Activated T-cell treated with anti-CD3 and anti-CD28 coated beads, Interleukin-2, amount 50 U/mL, for 48 hours (primary cell): ENCODE measurements at places on chromosomes 7 and 10.

DNA sequence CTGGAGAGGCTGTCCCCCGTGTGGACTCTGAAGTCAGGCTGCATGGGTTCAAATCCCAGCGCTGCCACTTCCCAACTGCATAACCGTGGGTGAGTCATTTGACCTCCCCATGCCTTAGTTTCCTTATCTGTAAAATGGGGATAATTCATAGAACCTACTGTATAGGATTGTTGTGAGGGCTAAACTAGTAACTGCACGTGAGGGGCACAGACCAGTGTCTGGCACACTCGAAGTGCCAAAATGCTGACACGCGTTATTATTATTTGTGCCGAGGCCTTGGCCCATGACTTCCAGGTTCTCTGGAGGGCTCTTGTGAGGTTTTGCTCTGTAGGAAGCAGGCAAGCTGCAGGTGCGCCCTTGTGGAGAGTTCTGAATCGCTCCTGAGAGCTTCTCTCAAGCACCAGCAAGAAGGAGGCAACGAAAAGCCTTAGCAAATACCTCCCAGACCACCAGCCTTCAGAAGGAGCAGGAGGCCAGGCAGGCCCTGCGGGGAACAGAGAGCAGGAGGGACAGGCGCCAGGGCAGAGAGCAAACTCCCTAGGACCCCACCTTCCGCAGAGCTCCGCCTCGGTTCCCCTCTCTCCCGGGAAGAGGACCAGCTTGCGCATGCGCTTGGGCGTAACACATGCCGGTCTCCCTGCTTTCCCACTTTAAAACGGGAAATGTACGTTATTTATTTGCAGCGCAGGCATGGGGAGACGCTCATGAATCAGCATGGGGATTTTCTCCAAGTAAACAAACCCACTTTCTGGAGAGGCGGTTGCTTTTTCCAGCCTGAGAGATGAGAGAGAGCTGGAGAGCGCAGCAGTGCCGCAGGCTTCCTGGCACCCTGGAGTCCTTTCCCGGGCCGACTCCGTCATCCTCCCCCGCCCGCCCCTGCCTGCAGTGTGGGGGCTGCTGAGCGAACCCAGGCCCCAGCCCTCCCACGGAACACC is 39.6 kb downstream of the SORCS3 start:
- DNase-seq, result no peak

GRCh38 chr10:504121-504611 is 185.3 kb downstream of the DIP2C start:
- no peak for DNase-seq

DNA sequence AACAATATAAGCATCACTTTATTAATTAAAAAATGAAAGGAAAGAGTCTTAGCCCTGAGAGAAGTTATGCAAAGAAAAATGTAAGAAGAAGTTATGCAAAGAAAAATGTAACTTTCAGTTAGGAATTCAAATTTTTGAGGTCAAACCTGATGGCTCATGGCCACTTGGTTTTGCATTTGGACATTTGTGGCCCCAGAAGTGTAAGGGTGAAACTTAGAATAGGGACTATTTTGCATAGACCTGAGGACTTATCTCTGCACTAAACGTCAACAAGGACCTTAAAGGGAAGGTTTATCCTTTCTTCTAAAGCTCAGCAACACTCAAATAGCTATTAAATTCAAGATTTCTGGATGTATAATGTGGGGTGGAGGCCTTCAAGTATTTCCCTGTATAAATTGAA is 724.5 kb upstream of the POT1 start:
- DNase-seq, result no peak

DNA sequence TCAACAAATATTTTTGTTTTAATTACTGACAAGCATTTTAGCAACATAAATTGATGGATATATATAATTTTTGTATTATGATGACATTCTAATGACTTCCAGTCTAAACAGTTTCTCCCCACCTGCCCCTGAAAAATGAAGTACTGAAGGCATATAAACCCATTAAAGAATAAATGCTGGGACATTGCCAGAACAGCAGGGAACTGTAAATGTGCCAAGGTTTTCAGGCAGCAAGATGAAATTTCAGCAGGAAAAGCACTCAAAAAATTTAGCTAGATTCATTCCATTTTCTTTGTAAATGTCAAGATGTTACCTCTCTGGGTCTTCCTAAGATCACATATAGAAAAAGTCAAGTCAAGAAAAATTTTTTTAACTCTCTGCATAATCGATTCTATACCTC is 11.0 kb upstream of the TLL2 start:
- DNase-seq, result no peak

DNA sequence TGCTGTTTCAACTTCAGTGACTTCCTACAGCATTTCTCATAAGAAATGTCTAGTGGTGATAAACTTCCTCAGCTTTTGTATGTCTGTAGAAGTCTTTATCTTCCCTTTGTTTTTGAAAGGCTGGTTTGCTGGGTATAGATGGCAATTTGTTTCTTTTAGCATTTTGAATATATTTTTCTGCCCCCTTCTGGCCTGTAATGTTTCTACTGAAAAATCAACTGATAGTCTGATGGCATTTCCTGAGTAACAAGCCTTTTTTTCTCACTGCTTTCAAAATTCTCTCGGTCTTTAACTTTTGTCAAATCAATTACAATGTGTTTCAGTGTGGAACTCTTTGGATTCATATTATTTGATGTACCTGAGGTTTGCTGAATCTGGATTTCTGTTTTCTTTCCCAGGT is 487.1 kb downstream of the ATRNL1 start:
- no peak for DNase-seq

- DNase-seq, result no peak
These were observed 709.3 kb upstream of the AUTS2 start for GRCh38 chr7:68888971-68889385.

DNA sequence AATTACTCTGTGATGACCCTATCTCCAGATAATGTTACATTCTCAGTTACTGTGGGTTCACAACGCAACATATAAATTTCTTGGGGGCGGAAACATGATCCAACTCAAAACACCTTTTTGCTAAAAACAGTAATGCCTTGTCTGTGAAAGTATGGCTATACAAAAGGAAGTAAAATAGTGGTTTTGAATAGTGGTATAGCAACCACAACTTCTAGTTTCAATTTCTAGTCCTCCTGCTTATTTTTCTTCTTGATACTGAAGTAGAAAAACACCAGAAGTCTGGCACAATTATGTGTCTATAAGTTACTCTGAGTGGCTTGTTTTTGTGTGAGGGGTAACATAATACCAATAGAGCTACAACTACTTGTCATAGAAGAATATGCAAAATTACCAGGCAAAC is 21.5 kb upstream of the ZNF800 start:
- DNase-seq, result no peak

- no peak for DNase-seq
These were observed 874 bp downstream of the CISD1 start for GRCh38 chr10:58269782-58270290.

DNA sequence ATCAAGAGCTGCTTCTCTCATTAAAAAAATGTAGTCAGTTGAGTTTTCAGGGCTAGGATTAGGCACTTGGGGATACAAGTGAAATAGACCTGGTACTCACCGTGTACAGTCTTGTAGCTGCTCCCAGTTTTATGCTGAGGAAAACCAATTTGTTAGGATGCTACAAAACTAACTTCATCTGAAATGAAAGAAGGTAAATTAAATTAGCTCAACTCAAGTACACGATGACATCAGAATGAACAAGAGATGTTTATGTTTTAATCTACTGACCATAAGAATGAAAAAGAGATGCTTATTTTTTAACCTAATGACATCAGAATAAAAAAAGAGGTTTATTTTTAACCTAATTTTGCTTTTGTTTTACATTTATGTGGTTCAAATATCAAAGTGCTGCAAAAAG is 73.7 kb downstream of the AP3M1 start:
- no peak for DNase-seq

DNA sequence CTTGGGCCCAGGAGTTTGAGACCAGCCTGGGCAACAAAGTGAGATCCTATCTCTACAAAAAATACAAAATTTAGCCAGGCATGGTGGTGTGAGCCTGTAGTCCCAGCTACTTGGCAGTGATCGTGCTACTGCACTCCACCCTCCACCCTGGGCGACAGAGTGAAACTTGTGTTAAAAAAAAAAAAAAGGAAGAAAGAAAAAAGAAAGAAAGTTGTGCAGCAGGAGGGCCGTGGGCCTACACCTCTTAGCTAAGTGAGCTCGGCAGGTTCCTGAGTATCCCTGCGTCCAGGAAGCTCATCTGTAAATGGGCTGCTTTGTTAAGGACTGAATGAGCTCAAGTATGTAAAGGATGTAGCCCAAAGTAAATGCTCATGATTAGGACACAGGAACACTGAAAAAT is 155.0 kb downstream of the RNF216 start:
- no peak for DNase-seq

GRCh38 chr7:38448054-38448453 is 174.6 kb upstream of the TARP start:
- no peak for DNase-seq

- no peak for DNase-seq
These were observed 5.9 kb downstream of the DIP2C start for GRCh38 chr10:683448-684071.

DNA sequence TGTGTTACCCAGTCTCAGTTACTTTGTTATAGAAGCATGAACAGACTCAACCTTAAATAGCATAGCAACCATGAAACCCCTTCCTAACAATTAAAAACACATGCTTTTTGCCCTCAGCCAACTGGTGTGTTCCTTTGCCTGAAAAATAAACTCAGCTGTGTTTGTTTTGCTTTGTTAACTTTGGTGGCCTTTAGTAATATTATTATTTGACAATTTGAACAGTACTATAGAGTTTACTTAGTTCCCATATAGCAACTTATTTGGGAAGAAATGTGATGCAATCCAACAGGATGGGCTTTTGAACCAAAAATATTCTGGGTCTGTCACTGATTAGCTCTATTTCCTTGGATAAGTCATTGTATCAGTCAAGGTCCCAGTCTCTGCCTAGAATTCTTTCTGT is 22.5 kb upstream of the MKLN1 start:
- no peak for DNase-seq

DNA sequence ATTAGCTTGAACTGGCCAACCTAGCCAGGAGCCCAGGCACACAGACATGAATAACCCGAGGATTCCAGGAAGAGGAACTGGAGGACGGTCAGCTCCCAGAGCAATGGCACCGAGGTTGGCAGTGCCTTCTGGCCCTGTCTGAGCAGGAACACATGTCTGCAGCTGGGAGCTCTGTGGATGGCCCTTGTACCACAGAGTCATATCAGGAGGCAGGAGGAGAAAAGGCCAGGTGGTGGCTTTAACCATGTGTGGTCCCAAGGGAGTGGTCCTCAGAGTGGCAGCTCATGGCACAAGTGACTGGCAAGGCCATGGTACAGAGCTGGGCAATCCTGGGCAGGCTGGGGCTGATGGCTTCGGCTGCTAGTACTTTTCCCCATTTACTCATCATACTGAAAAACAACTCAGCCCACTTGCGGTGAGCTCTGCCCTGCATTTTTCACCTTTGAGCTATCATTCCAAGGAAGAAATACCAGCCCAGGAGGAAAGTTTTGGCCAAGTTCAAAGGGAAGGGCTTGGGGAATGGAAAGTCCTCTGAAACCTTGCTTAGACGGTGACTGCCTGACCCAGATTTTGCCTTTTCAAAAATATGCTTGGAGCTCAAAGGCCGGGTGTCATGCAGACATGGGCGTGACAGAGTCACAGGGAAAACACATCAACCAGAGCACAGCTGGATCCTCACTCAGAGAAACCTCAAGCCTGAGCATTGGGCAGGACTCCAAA is 25.7 kb upstream of the LOXL4 start:
- DNase-seq, result no peak

GRCh38 chr10:88883448-88883809 is 3.4 kb downstream of the STAMBPL1 start:
- no peak for DNase-seq

GRCh38 chr10:132904181-132904813 is 38.1 kb downstream of the CFAP46 start:
- peak; percentile 69 for DNase-seq

- no peak for DNase-seq
These were observed 41.4 kb downstream of the TOMM7 start for GRCh38 chr7:22781230-22781711.

DNA sequence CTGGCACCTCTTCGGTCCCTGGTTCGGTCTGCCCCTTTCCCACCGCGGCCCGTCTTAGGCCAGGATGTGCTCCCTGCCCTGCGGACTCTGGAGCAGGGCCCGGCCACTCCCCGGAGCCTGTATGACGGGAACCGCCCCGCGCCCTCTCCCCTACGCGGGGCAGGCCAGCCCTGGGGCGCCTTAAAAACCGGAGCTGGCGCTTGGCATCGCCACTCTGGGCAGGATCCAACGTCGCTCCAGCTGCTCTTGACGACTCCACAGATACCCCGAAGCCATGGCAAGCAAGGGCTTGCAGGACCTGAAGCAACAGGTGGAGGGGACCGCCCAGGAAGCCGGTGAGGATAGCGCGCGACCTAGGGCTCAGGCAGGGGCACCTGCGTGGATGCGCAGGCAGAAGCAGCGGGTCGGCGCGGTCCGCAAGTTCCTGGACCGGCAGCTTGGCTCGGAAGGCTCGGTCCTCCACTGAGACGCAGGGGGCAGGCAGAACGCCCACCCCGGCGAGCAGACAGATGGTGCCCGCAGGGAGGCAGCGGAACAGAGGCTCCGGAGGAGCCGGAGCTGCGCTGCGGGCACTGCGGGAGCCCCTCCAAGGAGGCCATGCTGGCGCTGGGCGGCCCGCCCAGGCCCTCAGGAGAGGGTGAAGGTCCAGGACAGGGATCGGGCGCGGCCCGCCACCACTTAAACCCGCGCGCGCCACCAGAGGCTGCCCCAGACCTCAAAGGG is at the start of gene ADIRF:
Gene ADIRF, plus strand, starts transcription at position 212 of the 723 bp plus-strand sequence. Its CDS starts 63 bp downstream, at position 275.
- peak; percentile 39 for DNase-seq

GRCh38 chr7:121352323-121352722 is 23.5 kb downstream of the WNT16 start:
- DNase-seq, result no peak

DNA sequence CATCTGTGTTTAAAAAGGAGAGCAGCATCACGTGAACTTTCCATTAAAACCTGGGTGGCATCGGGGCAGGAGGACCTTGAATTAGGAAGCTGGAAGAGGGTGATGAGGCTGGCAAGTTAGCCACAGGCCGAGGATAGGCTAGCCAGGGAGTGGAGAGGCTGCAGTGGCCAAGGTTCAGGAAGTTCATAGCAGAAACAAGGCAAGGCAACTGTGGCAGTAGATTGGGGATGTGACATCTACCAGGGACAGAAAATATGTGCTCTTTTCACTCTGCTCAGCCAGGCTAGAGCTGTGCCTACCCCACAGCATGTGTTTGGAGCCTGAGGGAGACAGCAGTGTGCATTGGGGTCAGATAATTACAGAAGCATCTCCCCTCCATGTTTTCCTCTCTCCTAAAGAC is 2.2 kb upstream of the INPP5F start:
- no peak for DNase-seq

DNA sequence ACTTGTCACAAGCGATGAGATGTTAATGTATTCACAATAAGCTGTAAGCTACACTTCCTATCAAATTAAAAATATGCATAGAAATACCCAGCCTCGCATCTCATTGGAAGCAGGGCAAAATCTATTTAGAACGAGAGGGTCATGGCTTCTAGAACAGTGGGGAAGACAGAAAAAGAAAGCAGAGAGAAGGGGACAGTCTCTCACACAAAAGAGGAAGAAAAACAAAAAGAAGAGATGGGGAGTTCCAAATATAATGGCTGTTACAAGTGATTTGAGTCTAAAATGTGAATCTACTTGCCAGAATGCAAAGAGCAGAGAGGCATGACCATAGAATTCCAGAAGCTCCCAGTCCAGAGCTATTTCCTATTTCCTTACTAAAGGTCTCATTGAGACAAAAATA is 13.8 kb downstream of the LRRN3 start:
- no peak for DNase-seq
